ENCODE measurements at places on chromosomes 7 and 10.

DNA sequence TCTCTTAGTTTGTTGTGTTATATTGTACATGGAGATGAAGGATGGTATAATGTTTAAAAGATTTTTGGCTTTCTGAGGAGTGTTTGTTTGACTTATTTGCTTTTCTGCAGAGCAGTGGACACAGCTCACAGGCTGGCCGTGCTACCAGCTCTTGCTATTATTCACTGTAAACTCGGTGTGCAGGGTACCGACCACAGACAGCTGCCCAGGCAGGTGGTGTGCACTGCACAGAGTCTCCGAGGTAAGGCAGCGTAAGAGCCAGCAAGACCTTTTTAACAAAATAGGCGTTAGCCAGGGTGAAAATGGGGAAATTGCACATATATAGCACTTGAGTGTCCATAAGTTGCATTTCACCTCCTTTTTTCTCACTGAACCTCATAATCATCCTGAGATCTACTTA, 438.0 kb downstream of the CNTNAP2 start:
- no peak for DNase-seq
- H3K4me3 ChIP-seq = no peak overlapping the region
- H3K4me1 ChIP-seq = no peaks in the 10 kb centered on the region
- no peaks in the 10 kb centered on the region for H3K27me3 ChIP-seq
- no peaks in the 10 kb centered on the region for H3K36me3 ChIP-seq
- no peak overlapping the region for H3K27ac ChIP-seq

- no peaks in the 10 kb centered on the region for H3K27me3 ChIP-seq
- no peak overlapping the region for H3K27ac ChIP-seq
- H3K4me1 ChIP-seq = peaks cover 2% of the 10 kb centered on the region
- H3K4me3 ChIP-seq = no peak overlapping the region
- no peaks in the 10 kb centered on the region for H3K36me3 ChIP-seq
Measured at GRCh38 chr10:63487990-63488389, 22.2 kb upstream of the JMJD1C start.

DNA sequence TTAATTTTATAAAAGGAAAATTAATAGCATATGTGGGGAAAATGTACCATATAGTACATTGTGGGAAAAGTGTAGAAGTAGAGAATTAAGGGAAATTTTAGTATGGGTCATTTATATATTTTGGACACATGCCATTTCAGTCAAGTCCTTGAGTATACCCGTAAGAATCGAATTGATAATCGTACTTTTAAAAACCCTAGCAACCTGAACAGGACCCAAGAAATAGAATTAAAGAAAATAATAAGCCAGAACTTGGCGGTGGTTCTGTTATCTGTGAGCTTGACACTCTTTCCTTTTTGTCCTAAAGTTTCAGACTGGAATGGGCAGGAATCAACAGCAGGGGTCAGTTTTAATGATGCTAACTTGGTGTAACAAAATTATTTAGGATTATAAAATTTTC, 221.0 kb downstream of the CDK14 start:
- no peak overlapping the region for H3K4me3 ChIP-seq
- no peaks in the 10 kb centered on the region for H3K27me3 ChIP-seq

DNA sequence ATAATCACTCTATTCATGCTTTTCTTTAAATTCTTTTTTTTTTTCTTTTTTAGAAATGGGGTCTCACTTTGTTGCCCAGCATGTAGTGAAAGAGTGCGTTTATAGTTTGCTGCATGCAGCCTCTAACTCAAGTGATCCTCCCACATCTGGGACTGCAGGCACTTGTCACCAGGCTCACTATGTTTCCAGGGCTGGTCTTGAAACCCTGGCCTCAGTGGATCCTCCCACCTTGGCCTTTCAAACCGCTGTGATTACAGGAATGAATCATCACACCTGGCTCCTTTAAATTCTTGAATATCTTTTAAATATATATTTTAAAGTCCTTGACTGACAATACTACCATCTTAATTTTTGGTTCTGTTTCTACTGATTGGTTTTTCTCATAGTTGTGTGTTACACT, 591.6 kb upstream of the KCND2 start:
- no peaks in the 10 kb centered on the region for H3K27me3 ChIP-seq
- no peak for DNase-seq
- H3K4me1 ChIP-seq = no peaks in the 10 kb centered on the region
- no peaks in the 10 kb centered on the region for H3K36me3 ChIP-seq

DNA sequence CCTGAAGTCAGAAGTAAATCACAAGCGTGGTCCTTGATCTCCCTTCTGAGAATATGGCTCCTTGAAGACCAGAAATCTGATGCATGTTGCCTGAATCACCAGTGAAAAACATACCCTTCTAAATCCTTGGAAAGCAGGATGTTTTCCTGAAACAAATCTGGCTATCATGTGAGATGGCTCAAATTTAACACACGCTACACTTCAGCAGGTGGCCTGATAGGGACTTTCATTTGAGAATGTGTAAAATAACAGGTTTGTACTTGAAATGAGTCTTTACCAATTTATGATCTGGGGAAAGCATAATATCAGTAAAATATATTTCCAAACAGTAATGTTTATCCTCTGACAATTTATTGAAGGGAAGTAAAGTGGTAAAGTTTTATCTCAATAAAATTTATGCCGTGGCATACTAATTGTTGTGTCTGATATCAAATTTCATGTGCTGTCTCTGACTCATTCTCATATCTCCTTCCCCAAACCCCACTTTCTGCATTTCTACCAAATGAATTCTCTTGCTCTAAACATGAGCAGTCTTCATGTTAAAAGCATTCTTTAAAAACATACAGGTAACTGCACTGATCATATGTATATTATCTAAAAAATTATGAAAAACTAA, 17.4 kb downstream of the CYP3A4 start:
- H3K4me1 ChIP-seq = peaks cover 9% of the 10 kb centered on the region
- H3K27me3 ChIP-seq = peaks cover 20% of the 10 kb centered on the region
- no peak overlapping the region for H3K27ac ChIP-seq
- H3K36me3 ChIP-seq = no peaks in the 10 kb centered on the region

GRCh38 chr7:142439739-142440138, 181.9 kb upstream of the PRSS58 start:
- H3K36me3 ChIP-seq = no peaks in the 10 kb centered on the region
- H3K27ac ChIP-seq = no peak overlapping the region
- H3K4me3 ChIP-seq = no peak overlapping the region

DNA sequence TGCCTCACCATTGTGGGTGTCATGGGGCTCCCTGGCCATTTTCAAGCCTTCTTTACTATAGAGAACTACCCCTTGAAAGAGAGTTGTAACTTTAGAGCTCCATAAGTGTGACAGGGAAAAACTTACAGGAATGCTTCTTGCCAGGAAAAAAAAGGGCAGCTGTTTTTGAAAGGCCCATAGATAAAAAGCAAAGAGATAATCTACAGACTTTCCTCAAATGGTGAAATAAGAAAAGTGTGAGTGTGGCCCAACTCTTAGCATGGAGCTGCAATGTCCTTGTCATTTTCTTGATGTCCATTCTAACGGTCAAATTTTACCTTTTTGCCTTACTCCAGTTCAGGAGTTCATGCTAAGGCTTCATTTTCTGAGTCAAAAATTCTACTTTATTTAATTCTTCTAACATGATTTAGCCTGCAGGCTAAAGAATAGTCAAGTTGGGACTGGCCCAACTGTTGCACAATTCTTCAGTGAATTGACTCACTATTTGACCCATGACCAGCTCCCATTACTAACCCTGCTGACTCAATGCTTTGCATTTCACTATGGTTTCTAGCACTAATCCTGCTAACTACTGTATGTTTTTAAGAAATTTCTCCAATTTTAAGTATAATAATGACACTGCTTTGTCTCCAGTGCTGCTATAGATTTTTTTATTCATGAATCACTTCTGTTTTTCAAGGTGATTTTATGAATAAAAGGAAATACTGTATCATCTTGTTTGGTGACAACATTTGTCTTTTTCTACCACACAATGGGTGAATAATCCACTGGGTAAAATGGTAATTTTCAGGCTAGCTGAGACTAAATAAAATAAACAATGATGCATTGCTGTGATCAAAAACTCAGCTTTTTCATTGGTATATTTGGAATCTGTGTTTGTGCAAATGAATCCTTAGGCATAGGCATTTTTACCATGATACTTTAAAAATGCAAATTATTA, 41.4 kb upstream of the SGCE start:
- H3K36me3 ChIP-seq = no peaks in the 10 kb centered on the region
- H3K4me1 ChIP-seq = no peaks in the 10 kb centered on the region
- no peak overlapping the region for H3K4me3 ChIP-seq
- H3K27me3 ChIP-seq = no peaks in the 10 kb centered on the region
- H3K27ac ChIP-seq = no peak overlapping the region

GRCh38 chr10:17851611-17852010, 42.5 kb downstream of the MRC1 start:
- H3K4me1 ChIP-seq = no peaks in the 10 kb centered on the region
- H3K36me3 ChIP-seq = no peaks in the 10 kb centered on the region
- H3K27ac ChIP-seq = no peak overlapping the region
- H3K4me3 ChIP-seq = no peak overlapping the region
- DNase-seq = no peak

- no peak for DNase-seq
- no peak overlapping the region for H3K27ac ChIP-seq
- H3K4me1 ChIP-seq = no peaks in the 10 kb centered on the region
- H3K4me3 ChIP-seq = no peak overlapping the region
- no peaks in the 10 kb centered on the region for H3K36me3 ChIP-seq
- peaks cover 4% of the 10 kb centered on the region for H3K27me3 ChIP-seq
Measured at GRCh38 chr10:119693262-119693957, 32.4 kb upstream of the INPP5F start.

GRCh38 chr10:61765176-61766087, 102.7 kb downstream of the CABCOCO1 start:
- H3K36me3 ChIP-seq = peaks cover 22% of the 10 kb centered on the region
- no peaks in the 10 kb centered on the region for H3K27me3 ChIP-seq
- peak overlapping the region; percentile 87 for H3K27ac ChIP-seq
- DNase-seq = no peak
- H3K4me1 ChIP-seq = peaks cover 60% of the 10 kb centered on the region

DNA sequence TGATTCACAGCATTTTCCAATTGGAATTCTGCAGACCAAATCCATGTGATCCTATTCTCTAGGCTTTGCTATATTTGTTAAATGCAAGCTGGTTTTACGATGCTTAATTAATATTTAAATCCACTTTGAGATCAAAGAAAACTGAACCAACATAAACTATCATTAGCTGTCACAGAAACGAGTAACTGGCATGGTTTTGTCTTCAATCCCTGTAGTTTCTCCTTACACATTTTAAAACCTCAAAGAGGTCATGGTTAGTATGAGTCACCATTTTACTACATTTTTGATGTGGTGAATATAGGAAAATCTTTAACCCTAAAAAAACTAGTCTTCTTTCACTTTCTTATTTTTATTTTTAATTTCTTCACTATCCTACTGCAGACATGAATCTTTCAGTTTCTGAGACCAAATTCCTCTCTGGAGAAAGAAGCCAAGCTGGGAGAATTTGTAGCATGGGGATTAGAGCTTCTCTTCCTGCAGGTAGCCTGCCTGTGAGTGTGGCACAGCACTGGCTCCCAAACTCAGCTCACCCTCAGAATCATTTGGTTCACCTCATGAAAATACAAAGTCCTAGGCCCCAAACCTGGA, 8.7 kb upstream of the LIPM start:
- H3K36me3 ChIP-seq = no peaks in the 10 kb centered on the region
- no peak overlapping the region for H3K27ac ChIP-seq
- peaks cover 33% of the 10 kb centered on the region for H3K27me3 ChIP-seq
- peak overlapping the region; percentile 8 for H3K4me3 ChIP-seq
- peaks cover 17% of the 10 kb centered on the region for H3K4me1 ChIP-seq
- DNase-seq = no peak

DNA sequence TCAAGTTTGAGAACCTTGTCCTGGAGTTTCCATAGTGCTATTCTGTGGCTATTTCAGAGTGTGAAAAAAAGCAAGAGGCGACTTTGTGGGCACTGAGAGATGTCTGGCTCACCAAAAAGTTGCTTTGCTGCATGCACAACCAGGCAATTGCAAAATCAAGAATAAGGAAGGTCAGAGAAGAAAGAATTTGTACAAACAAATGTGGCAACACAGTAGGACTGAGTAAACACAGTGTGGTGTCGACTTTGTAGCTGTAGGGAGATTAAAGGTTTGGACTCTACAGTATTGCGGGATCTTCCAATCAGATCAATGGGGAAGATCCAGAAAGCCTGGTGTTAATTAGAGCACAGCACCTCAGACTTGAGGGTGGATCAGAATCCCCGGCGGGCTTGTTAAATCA, 88.1 kb upstream of the PLPP4 start:
- H3K27me3 ChIP-seq = no peaks in the 10 kb centered on the region
- DNase-seq = no peak
- H3K36me3 ChIP-seq = no peaks in the 10 kb centered on the region
- no peaks in the 10 kb centered on the region for H3K4me1 ChIP-seq

- H3K27me3 ChIP-seq = peaks cover 20% of the 10 kb centered on the region
- no peak overlapping the region for H3K4me3 ChIP-seq
- H3K36me3 ChIP-seq = no peaks in the 10 kb centered on the region
- H3K27ac ChIP-seq = no peak overlapping the region
- DNase-seq = no peak
- peaks cover 1% of the 10 kb centered on the region for H3K4me1 ChIP-seq
Measured at GRCh38 chr10:109981650-109982049, 26.1 kb upstream of the ADD3 start.

GRCh38 chr10:60099998-60100747, 193.8 kb upstream of the CCDC6 start:
- no peak overlapping the region for H3K4me3 ChIP-seq
- no peaks in the 10 kb centered on the region for H3K36me3 ChIP-seq
- DNase-seq = no peak
- H3K4me1 ChIP-seq = no peaks in the 10 kb centered on the region
- no peak overlapping the region for H3K27ac ChIP-seq

- no peaks in the 10 kb centered on the region for H3K36me3 ChIP-seq
- H3K27ac ChIP-seq = no peak overlapping the region
- H3K27me3 ChIP-seq = peaks cover 50% of the 10 kb centered on the region
- DNase-seq = no peak
Measured at GRCh38 chr10:48517911-48518811, 86.7 kb downstream of the ARHGAP22 start.

DNA sequence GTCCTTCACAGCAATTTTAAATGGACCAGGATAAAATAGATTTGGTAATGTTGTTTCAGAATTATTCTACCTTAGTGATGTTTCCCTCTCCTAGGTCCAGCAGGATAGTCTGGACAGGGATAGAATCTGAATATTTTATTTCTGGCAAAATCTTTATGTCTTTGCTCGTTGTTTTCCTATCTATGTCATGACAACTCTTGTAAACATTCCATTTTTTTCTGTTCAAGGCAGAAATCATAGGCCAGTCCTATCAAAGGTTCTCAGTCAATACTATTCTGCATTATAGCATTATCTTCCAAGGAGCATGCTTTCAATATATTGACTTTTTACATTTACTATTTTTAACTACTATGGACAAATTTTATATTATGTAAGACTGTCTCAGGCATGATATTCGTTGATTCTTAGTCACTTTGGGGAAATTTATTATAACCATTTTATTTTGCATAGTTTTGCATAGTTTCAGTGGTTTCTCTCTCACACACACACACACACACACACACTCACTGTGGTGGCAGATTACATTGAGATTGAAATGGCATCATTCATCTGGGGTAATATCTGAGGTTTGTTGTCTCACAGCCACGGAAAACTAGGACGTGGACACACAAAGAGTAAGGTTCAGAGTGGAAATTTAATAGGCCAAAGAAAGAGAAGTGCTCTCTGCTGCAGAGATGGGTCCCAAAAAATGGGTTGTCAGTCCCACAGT, 17.2 kb downstream of the TAS2R60 start:
- H3K36me3 ChIP-seq = no peaks in the 10 kb centered on the region
- H3K27me3 ChIP-seq = peaks cover 4% of the 10 kb centered on the region
- H3K27ac ChIP-seq = no peak overlapping the region
- H3K4me3 ChIP-seq = no peak overlapping the region
